ENCODE measurements at places on chromosomes 7 and 10.

- DNase-seq = peak; percentile 42
Measured at GRCh38 chr10:82866424-82867020, 991.5 kb downstream of the NRG3 start.

- peak; percentile 68 for DNase-seq
Measured at GRCh38 chr10:89032141-89032891, 41.7 kb downstream of the FAS start.

DNA sequence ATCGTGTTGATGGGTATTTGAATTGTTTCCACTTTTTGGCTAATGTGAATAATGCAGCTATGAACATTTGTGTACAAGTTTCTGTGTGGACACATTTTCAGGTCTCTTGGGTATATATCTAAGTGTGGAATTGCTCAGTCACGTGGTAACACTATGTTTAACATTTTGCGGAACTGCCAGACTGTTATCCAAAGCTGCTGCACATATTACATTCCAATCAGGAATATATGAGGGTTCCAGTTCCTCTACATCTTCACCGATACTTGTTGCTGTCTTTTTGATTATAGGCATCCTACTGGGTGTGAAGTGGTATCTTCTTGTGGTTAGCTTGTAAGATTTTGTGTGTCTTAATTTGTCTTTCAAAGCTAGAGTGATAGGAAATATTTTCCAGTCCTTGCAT lies 6.8 kb downstream of the PTPN12 start:
- DNase-seq = no peak

GRCh38 chr7:140672382-140673062 lies at the start of gene ADCK2:
Gene ADCK2 (plus strand): TSS chr7:140672945. CDS start chr7:140673331, 386 bp downstream.
- no peak for DNase-seq

GRCh38 chr10:48389272-48389671 lies 82.8 kb downstream of the MAPK8 start:
- DNase-seq = no peak

DNA sequence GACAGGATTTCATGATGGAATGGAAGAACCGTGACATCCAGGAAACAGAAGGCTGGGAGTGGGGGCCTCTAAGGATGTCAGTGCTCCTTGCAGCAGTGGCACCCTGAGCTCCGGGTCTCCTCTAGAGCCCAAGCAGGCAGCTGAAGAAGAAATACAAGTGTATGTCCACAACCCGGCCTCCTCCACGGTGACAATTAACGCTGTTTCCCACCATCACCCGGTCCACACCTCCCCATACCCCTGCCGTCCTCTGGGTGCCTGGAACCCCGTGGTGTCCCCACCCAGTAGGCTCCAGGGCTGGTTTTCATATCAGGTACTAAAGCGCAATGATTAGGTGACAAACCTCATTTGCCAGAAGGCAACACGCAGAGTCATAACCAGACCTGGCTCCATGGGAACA lies 30.3 kb downstream of the GRID1 start:
- DNase-seq = no peak

DNA sequence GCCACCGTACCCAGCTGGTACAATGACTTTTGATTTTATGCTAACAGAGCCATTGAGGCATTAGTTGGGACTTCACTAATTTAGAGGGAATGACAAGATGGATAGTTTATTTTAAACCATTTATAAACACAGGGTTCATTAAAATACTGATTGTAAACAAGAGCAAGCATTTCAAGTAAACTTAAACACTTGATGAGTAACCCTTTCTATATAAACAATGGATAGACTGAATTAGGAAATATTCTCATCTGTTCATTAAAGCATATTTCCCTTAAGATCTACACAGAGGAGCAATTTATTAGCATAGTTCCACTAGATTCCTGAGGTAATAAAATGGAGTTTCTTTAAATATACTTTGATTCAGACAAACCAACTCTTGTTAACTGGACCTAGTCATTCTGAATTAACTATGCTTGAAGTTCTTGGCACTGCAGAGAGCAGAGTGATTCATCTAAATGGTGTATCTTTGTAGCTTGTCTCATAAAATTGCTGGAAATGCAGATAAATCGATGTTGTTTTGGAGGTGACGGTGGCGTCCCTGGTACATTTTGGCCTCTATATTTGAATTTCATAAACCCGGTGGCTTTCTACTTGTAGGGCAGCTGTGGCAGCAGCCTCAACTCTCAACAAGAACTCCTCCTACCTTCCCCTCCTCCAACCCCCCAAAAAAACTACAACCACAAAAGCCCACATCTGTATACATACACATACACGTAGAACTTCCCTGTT lies 15.4 kb upstream of the VDAC2 start:
- peak; percentile 31 for DNase-seq

All from fibroblast of skin of left biceps (primary cell).